ENCODE measurements at places on chromosomes 3 and 15. TPM values are rescaled to one million over a fixed set of nuclear protein-coding genes. Genes with fewer than 3 reads are reported as not detected.

Gene CAND2
- 1.3 TPM for polyA plus RNA-seq

DNA sequence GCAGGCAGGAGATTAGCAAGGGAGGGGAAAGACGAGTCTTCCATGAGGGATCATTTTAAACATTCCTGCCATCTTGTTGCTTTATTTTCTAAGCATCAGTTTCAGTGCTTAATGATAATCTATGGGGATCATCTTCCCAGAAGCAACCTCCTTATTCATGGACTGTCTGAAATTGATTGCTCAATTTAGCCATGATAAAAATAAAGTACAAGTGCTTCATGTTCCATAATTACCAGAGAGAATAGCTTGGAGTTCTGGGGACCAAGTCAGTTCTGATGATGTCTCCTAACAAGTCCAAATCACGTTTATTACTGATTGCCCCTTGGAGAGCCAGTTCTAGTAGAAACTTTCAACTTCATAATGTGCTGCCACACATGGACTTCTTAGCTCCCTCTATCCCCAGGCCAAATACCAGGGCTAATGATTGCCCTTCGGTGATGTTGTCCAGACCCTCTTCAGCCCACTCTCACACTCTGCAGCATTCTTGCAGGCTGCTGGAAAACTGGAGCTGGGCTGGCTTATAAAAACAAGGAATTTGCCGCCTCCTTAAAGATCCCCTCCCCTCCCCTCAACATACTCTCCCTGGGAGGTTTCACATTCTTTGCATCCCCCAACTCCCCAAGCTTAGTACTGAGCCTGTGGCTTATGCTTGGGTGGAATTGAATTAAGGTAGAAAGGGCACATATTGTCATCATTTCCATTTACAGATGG is 222.1 kb upstream of the ADAMTS9 start:
- no peak for DNase-seq

GRCh38 chr3:126319701-126320295 is 37.4 kb downstream of the KLF15 start:
- no peak for DNase-seq

GRCh38 chr15:74403588-74403919 is 30.2 kb downstream of the SEMA7A start:
- DNase-seq, result no peak

DNA sequence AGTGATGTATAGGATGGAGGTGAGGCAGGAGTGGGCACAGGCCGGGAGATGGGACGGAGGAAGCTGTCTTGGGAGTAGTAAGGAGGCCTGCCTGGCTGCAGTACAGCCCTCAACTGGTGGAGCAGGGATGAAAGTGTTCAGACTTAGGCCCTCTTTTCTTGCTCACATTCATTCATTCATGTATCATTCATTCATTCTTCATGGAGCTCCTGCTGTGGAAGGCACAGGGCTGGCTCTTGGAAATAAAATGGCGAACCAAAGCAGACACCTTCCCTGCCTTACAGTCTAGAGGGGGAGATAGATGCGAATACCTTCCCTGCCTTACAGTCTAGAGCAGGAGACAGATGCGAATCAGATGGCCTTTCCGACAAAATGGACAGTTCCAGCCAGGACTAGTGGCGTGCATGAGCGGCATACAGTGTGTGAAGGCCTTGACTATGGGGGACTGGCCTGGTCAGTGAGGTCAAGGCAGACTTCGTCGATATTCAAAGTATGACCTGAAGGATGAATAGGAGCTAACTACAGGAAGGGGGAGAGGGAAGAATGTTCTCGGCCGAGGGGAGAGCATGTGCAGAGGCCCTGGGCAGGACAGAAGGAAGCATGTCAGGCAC is 143.2 kb upstream of the TLE3 start:
- no peak for DNase-seq

Gene PLS1
- 0.23 TPM for polyA plus RNA-seq

- DNase-seq, result no peak
These were observed 28.9 kb upstream of the GP9 start for GRCh38 chr3:129031476-129032215.

DNA sequence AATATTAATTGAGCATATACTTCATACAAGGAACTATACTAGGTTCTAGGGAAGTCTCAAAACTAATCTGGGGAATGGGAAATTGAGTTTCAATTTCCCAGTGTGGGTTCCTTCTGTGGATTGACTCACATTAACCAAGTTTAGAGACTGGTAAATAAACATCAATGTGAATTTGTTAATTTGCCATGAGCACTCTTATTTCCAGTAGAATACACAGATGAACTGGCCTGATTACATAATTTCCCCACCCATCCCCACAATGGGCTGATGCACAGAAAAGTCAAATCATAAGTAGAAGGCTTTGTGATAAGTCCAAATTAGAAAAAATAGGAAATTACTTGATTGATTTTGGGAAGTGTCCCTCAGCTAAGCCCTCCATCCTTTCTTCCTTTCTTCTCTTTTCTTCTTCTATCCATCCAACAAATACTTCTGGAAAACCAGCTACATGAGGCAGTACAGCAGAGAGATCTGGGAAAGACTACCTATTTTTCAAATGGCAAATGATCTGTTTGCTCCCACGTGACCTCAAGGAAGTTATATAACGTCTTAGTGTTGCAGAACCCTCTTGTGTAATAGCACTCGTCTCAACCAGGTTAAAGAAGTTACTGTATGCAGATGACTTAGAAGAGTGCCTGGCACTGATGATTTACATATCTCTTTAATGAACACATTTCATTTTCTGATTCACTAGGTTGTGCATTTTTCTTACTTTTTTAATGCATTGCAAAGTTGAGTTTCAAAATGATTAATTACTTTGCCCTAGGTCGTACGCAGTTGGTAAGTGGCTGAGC is 312.3 kb downstream of the SV2B start:
- no peak for DNase-seq

- DNase-seq, result no peak
These were observed 27.9 kb downstream of the FRG2C start for GRCh38 chr3:75692061-75692460.

GRCh38 chr3:38117748-38118420 is 19.0 kb downstream of the ACAA1 start:
- DNase-seq, result no peak

Gene SLC38A3
- polyA plus RNA-seq, result 0.17 TPM

DNA sequence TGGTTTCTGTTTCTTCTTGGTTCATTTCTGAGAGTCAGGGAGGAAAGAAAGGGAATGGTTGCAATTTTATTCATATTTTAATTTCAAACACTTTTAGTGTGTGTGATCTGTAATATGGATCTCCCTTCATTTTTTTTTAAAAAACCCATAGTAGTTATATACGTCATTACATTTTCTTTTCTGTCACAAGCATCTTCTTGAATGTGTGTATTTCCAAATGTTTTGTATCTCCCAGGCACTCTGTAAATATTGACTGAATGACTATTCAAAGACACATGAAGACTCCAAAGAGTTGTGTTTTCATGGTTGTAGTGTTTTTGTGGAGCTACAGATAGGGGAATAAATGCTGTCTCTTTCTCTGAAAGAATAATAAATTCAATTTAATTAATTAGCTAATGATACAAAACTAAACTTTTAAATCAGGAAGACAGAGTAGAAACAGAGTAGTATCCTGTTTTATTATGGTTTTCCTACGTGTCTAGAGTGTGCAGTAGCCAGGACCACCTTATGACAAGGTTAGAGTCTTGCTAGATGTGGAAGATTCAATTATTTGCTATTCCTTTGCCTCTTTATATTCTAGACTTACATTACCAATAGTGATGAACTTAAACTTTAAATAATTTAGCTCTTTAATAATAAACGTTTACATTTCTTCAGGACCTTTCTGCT is 35.5 kb downstream of the NECTIN3 start:
- no peak for DNase-seq

- DNase-seq, result no peak
These were observed 25.1 kb downstream of the ADCY5 start for GRCh38 chr3:123423806-123424205.

GRCh38 chr15:93188236-93188635 is 99.2 kb upstream of the RGMA start:
- no peak for DNase-seq

- DNase-seq, result no peak
These were observed 6.9 kb downstream of the ACVR2B start for GRCh38 chr3:38460377-38461270.

GRCh38 chr3:46269556-46269955 is 27.3 kb downstream of the CCR3 start:
- no peak for DNase-seq

Gene SHF
- polyA plus RNA-seq, result 3.9 TPM

GRCh38 chr15:60469893-60470641 is 8.9 kb downstream of the ICE2 start:
- no peak for DNase-seq

Gene AHSG
- polyA plus RNA-seq, result not detected

GRCh38 chr3:114619771-114620170 is 325.9 kb downstream of the TIGIT start:
- no peak for DNase-seq

Data from BJ (cell line).